ENCODE measurements at places on chromosomes 4 and X.

GRCh38 chr4:74117024-74117534 is 18.1 kb upstream of the CXCL2 start:
- no peak for DNase-seq

DNA sequence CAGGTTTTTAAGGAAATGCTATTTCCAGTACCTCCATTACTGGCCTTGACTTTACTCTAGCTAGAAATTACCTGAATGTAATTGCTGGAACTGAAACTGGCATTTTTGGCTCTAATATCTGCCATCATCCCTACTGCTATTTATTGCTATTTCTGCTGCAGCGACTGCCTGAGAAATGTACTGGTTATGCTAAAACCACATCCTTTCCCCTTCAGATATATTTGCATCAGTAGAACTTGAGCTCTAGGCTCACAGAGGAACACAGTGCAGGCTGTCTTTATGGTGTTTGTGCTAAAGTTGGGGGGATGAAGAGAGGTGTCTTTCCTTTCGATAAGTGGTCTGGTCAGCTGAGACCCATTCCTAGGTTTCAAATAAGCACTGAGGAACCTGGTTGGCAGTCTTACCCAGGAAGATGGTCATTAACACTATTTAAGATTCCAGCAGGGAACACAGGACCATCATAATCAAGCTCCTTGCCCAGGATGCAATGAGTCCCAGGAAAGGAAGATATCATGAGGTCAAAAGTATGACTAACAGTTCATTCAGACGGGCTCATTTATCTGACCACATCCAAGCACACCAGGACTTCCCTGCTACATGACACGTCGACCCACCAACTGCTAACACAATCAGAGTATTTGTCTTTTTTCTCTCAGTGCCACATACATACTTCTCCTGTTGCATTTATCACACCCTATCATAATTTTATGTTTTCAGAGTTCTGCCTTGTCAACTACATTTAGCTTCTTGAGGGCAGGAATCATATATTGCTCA is 137.4 kb downstream of the GABRA3 start:
- DNase-seq = no peak

DNA sequence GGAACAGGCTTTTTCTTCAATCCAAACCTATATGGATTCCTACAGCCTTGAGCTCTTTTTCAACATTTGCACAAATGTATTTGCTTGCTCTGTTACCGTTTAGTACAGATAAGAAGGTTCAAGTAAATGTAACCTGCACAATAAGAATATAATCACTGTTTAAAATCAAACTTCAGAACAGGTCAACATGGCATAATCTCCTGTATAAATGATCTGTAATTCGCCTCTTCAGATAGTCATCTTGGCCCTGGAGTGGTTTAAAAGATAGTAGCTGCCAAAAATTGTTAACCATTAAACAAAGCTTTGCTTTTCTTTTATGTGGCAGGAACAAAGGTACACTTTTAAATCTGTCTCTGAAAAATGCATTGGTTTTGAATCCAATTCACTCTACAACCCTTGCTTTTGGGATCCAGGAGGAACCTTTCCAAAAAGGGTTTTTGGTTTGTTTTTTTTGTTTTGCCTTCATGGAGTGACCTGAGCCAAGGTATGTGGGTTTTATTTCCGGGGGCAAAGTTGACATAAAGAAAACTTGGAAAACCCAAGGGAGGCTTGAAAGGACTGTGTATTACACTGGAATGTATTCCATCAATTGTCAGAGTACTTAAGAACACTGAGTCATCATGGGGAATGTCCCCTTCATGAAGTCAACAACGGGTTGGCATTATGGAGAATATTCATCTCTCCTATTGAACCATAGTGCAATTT is 210.4 kb upstream of the HCCS start:
- no peak for DNase-seq

- DNase-seq = no peak
Observed at GRCh38 chr4:109321232-109321631, 18.8 kb upstream of the COL25A1 start.

GRCh38 chr4:143531380-143531779 is 17.9 kb downstream of the SMARCA5 start:
- no peak for DNase-seq

DNA sequence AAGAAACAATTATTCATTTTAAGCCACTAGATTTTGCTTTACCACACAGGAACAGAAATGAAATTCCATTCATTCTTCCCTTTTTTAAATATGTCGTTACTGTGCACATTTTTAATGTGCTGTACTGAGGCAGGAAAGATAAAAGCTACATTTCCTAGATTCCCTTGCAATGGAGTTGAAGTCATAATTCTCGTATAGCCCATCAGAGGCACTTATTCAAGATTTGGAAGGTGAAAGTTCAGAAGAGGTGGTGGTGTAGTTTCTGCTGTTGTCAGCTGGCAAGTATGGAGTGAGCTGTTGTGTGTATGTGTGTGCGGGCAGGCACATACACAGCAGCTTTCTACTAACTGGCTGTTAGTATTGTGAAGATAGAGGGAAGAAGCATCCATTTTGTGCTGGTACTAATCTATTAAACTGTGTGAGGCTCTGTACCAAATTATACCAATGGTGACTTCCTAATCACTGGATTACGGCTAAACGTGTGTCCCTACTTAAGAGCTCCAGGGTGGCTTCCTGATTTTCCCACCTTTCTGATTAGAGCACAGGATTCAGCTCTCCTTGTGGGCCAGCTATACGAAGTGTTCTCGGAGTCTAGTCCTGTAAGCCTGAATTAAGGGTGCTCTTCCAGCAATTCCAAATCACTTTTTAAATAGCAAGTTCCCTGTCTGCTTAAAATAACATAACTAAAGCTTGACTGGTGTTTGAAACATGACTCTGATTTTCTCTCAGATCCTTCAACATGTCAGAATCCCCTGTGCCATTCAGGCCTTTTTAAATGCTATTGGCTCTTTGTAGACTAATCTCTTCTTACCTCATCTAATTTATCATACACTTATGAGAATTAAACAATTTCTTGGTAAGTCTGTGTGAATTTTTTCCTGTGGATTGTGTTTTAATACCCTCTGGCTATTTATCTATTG is 43.8 kb downstream of the PDS5A start:
- no peak for DNase-seq

DNA sequence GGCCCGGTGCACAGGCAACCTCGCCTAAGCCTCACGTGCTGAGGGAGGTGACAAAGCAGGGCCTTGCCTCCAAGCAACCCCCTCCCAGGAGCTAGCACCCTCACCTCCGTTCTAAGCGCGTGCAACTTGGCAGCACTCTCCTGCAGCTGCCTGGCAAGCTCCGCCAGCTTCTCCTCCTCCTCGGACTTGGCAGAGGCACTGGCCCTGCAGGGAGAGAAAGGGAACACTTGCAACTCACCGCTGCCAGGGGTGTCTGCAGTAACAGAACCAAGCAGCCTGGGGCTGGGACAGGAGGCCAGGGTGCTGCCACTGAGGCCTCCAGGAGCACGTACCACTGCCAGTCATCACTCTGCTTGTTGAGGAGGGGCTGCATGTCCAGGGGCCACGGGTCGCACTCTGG is 10.3 kb upstream of the TREX2 start:
- DNase-seq = no peak

- no peak for DNase-seq
Observed at GRCh38 chr4:79358438-79358837, 32.6 kb upstream of the NAA11 start.

DNA sequence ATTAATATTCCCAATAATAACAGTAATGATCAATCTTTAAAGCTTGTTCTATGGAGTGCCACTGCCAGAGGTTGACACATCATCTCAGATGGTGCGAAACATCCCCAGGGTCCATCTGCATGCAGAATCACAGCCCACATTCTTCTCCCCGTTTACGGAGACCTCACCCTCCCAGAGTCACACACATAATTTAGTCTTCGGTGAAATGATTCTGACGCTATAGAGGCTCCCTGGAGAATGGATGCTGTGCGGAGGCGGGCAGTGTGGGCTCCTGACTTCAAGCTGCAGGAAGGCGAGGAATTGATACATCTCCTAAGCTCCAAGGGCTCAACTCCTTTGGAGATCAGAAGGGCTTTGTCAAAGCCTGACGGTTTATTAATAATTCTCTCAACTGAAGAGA is 11.0 kb upstream of the ARHGAP36 start:
- DNase-seq = no peak

- DNase-seq = no peak
Observed at GRCh38 chrX:37646254-37646653, 39.3 kb upstream of the XK start.

GRCh38 chr4:104938624-104939023 is 208.1 kb upstream of the TET2 start:
- DNase-seq = no peak

Measured in BE2C (cell line).